ENCODE measurements at places on chromosomes 2 and 18.

- no peak for DNase-seq
Measured at GRCh38 chr2:25204190-25204838, 35.9 kb upstream of the POMC start.

- DNase-seq, result peak; percentile 45
Measured at GRCh38 chr2:110748489-110748867, 16.1 kb downstream of the ACOXL start.

GRCh38 chr2:223654384-223654915 is 52.3 kb upstream of the SCG2 start:
- no peak for DNase-seq

DNA sequence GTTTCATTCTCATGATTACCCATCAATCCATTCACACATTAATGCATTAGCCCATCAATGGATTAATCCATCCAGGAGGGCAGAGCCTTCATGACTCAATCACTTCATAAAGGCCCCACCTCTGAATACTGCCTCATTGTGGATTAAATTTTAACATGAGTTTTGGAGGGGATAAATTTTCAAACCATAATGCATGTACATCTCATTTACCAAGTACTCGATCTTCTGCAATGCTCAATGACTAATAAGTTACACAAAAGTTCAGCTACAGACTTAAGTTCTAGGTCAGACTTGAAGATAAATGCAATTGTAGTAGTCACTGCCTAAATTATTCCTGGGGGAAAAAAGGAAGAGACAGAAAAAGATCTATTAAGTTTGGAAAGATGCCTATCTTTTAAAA is 120.0 kb upstream of the OSR1 start:
- DNase-seq, result no peak

- DNase-seq, result no peak
Measured at GRCh38 chr2:5561006-5561405, 131.2 kb upstream of the SOX11 start.

DNA sequence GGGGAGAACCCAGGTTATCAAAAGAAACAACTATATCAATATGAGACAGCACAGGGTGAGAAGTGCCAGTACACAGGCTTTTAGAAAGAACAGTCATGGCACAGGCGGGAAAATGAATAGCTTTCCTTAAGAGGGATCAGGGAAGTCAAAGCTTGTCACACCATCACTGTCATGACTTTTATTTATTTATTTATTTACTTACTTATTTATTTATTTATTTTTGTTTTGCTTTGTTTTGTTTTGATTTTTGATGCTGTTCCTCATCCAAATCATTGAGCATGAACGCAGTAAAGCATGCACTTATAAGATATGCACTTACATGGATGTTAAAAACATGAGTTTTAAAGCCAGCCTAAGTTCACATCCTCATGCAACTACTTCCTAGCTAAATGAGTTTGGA is 19.3 kb upstream of the CRIM1 start:
- no peak for DNase-seq

DNA sequence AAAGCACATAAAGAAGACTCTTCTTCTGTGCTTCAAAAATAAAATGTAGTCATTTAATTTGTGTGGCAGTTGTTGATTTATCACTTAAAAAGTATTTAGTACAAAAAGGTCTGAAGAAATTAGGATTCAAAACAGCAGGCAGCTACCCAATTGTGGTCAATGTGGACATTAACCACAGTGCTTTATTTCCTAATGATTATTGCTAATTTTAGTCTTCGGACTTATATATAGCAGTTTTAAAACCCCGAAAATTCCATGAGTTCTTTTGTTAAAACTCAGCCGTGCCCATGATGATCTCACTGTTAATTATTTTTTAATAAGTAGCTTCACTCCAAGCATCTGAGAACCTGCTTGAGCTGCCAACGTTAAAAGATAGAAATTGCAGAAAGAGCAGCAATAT is 594.3 kb downstream of the STK39 start:
- no peak for DNase-seq

GRCh38 chr2:120474486-120474885 is 128.6 kb downstream of the INHBB start:
- no peak for DNase-seq

GRCh38 chr2:177315364-177315763 is 50.8 kb upstream of the NFE2L2 start:
- DNase-seq, result no peak

- DNase-seq, result no peak
Measured at GRCh38 chr2:95271381-95271971, 2.8 kb upstream of the PROM2 start.

GRCh38 chr2:186991766-186992417 is 142.9 kb upstream of the ZSWIM2 start:
- no peak for DNase-seq

- DNase-seq, result no peak
Measured at GRCh38 chr2:174815526-174815925, 51.3 kb upstream of the CHRNA1 start.

DNA sequence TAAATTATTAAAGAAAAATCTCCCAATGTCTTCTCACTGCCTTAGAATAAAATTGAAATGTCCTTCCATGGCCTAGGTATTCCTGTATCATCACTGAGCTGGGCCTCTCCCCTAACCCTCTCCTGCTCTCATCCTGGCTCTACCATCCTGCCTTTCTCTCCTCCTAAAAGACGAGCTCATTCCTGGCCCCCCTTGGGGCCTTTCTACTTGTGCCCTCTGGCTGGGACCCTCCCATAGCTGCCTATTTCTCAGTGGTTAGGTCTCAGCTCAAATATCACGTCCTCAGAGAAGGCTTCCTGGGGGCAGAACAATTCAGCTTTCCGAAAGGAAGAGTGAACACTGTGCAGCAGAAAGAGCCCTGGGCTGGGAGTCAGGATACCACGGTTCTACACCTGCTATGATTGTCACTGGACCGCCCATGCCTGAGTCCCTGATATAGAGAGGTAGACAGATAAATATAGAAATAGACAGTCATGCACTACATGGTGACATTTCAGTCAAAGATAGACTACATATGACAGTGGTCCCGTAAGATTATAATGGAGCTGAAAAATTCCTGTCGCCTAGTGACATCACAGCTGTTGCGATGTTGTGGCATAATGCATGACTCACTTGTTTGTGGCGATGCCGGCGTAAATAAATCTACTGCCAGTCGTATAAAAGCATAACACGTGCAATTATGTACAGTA is 9.4 kb downstream of the DNPEP start:
- no peak for DNase-seq

GRCh38 chr18:25144820-25145219 is 207.1 kb downstream of the ZNF521 start:
- no peak for DNase-seq

Measured in DMS153 (cell line).